ENCODE measurements at places on chromosomes 16 and 17. TPM values are rescaled to one million over a fixed set of nuclear protein-coding genes. Genes with fewer than 3 reads are reported as not detected.

DNA sequence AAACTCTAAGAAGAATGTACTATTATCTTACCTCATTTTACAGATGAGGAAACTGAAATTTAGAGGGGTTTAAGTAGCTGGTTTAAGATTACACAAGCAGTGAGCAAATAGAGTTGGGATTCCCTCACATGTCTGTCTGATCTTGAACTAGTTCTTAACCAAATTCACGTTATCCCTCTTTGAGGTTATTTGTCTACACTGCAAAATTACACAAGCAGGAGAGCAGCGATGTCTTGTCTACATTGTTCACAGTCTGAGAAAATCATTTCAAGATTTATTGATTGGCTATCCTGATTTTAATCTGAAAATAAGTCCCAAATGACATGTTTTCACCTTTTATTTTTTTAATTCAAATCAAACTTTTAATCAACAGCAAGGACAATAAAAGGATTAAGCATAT is 56.9 kb downstream of the SOX9 start:
- no peak for DNase-seq

GRCh38 chr16:85316321-85316919 is 204.1 kb upstream of the CIBAR2 start:
- DNase-seq, result no peak

DNA sequence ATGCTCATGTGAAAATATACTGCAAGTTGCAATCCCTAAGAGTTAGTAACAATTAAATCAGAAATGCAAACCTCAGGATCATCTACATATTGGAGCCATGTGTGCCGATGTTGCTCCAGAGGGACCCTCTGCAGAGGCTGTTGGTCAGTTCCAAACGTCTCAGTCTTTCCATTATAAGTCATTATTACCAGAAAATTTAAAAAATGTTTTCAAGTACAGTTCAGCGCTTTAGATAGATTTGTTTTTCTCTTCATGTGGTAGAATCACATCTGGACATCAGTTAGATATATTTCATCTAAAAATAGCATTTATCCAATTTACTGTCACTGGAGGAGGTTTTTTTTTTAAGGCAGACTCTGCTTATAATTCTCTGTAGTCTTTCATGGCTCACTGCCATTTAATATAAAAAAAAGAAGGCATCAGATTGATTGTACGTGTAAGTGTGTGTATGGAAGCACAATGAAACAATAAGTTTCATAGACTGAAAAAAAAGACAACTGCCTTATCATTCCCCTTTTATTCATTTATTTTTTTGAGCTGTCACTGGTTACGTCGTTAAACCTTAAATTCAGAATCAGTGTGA is 46.1 kb upstream of the MARCHF10 start:
- DNase-seq, result no peak

Gene CDYL2
- 0.91 TPM for polyA plus RNA-seq

Gene KCNJ12
- not detected for polyA plus RNA-seq
